ENCODE measurements at places on chromosomes 1 and 21.

DNA sequence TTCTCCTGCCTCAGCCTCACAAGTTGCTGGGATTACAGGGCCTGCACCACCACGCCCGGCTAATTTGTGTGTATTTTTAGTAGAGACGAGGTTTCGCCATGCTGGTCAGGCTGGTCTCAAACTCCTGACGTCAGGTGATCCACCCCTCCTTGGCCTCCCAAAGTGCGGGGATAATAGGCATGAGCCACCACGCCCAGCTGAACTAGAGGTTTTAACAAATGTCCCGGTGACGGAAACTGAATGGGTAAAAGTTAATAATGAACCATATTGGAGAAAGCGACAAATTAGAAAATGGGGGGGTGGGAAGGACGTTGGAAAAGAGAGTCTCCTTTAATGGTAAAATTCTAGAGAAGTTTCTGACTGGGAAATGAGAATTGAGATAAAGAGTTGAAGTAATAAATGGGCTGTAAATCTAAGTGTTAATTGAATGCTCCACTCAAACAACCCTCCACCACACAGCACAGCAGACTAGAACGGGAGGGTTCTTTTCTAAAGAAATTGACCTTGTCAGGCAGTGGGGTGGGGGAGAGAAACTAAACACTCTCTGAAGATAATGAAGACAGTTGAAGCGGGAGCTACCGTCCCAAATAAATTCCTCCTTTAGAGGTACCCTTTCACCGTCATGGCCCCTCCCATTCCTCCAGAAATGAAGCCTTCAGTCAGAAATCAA is 46.9 kb upstream of the PUM1 start:
- no peak for DNase-seq

GRCh38 chr1:92409946-92410549 is 76.7 kb downstream of the GFI1 start:
- no peak for DNase-seq

- no peak for DNase-seq
These were observed 25.0 kb downstream of the ABCA4 start for GRCh38 chr1:94095744-94096469.

DNA sequence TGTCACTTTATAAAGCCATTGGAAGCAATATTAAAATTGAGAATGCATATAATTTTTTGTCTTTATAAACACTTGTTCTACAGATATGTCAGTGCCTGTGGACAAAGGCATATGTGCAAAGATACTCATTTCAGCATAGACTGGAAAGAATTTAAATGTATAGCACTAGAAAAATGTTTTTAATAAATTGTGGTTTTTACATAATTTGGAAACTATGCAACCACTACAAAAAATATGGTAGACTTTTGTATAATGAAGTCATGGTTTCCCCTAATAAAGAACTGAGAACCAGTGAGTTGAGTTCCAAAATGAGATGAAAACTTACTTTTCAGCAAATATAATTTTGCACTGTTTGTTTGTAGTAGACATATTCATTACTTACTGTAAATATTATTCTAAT is 48.5 kb downstream of the BRINP3 start:
- DNase-seq: no peak

GRCh38 chr1:12448746-12449177 is 169.2 kb downstream of the DHRS3 start:
- no peak for DNase-seq

GRCh38 chr1:160558660-160559380 is 20.5 kb downstream of the CD84 start:
- DNase-seq: no peak

- DNase-seq: no peak
These were observed 40.8 kb downstream of the SLC37A1 start for GRCh38 chr21:42554251-42554961.

- DNase-seq: no peak
These were observed 7.0 kb downstream of the NAV1 start for GRCh38 chr1:201545851-201546492.

DNA sequence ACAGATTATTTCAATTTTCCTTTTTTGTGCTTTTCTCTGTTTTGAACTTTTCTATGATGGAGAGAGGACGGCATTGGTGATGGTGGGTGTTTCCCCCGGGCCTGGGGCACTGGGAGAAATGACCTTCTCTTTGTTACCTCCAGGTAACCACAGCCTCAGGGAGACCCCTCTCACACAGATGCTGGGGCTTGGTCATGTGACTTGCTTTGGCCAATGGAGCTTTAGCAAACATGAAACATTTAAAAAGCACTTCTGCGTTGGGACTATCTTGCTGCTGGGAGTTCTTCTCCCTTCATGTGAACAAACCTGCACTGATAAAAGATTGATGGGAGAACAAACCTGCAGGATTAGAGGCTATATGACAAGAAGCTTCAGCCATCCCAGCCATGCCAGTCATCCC is 122.9 kb downstream of the NGF start:
- DNase-seq: no peak

DNA sequence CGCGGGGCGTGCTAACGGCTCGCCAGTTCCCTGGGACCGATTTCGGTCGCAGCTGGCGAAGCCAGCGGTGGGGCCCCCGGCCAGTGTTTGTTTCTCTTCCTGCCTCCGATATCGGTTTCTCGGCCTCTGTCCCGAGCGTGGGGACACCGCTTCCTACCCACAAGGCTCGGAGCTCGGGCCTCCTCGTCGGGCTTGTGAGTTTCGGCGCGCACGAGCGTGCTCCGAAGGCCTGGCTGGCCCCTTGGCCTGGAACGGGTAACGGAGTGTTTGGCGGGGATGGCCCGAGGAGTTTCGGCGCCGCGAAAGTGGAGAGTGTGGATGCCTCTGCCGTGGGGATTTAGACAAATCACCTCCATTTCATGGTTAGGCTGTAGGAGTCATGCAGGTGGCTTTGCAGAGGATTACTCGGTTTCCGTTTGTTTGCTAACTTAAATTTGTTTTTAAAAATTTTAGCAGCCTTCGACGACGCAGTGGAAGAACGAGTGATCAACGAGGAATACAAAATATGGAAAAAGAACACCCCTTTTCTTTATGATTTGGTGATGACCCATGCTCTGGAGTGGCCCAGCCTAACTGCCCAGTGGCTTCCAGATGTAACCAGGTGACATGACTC is 559 bp downstream of the RBBP4 start:
- no peak for DNase-seq

DNA sequence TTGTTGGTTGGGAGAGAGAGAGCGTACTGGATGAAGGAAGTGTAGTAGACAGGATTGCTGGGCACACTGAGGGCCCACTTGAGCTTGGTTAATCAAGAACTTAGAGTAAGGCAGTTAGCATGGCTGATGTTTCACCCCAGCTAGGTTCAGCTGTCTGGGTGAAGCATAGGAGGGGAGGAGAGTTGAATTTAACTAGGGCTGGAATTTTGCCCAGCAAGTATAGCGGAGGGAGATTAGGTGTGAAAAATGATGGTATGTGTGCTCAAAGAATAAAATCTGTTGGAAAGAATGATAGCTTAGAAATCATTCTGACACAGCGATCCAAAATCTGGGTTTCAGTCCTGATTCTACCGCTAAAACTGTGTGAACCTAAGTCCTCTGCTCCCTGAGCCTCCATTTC is 461.5 kb upstream of the PROX1 start:
- DNase-seq: no peak

- no peak for DNase-seq
These were observed 122.3 kb upstream of the ADAR start for GRCh38 chr1:154730259-154730658.

DNA sequence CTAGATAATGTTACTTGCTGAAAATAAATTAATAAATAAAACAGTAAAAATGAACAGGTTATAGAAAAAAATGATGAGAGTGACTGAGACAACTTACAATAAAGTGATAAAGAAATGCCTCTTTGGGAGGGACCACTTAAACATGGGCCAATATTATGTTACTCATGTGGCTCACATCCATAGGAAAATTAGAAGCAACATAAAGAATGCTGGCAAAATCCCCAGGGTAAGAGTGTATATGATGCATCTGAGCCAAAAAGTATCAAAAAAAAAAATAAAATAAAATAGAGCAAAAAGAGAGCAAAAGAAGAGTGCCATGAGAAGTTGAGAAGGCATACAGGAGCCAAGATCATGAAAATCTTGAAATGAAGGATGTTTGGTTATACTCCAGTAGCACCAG is 818.0 kb downstream of the LTN1 start:
- DNase-seq: no peak

DNA sequence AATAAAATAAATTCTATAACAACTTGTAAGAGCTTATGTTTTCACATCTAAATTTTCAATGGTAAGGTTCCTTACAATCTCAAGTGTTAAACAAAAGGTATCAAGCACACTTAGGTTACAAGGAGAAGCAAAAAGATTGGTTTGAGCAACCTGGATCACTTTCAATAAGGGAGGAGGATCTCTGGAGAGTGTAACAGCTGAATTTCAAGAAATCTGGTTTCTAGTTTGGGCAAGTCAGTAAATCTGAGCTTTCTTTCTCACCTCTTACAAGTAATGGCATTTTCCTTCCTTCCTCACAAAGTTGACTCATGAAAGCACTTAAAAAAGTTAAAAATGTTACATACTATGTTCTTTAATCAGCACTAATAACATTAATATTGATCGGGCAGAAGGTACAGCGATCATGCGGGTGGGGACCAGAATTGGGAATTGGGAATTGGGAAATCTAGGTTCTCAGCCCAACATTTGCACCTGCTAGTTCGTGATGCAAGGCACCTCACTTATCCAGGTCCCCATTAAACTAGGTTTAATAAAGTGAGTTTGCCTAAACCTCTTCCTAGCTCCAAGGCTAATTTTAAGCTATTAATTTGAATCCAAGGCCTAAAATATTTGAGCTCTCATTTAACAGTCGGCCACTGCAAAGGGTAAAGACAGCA is 3.1 kb downstream of the NUCKS1 start:
- DNase-seq: no peak

GRCh38 chr1:187624812-187625545 is 796.2 kb downstream of the PLA2G4A start:
- DNase-seq: no peak

GRCh38 chr1:110690709-110691365 is 16.1 kb upstream of the KCNA3 start:
- no peak for DNase-seq

GRCh38 chr1:10824821-10825540 is 28.5 kb upstream of the CASZ1 start:
- no peak for DNase-seq

- no peak for DNase-seq
These were observed 9.9 kb downstream of the WNT9A start for GRCh38 chr1:227937838-227938145.
